ENCODE measurements at places on chromosomes 3 and 15.

GRCh38 chr3:175980486-175981090, 1121.5 kb downstream of the NAALADL2 start:
- DNase-seq, result no peak

- no peak for DNase-seq
These were observed 65.2 kb upstream of the GLCE start for GRCh38 chr15:69095274-69095673.

DNA sequence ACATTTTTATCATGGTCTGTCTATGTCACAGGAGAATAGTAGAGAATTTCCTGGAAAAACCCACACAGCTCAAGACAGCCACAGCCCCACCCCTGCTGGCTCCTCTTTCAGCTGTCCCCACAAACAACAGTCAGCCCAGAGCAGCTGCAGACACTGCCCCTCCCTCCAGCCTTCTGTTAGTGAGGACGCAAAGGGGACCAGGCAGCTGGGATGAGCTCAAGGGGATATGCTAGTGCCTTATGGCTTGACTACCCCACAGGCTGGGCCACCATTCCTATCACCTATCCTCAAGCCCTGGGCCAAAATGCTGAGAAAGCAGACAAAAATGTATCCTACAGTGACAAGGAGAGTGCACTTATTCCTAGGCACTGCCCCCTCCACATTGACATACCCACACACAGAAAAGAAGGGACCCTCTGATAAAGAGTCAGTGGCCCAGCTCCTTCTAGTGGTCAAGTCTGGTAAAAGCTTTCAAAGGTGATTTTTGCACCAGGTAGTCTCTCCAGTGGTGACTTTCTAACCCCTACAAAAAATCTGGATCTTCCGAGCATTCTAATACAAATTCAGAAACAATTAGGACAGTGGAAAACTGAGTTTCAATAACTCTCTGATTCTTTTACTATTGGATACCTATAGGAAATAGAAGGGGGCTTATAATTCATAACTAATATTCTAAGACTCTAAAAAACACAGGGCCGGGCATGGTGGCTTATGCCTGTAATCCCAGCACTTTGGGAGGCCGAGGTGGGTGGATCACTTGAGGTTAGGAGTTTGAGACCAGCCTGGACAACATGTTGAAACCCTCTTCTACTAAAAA, 3.0 kb upstream of the MAP1A start:
- no peak for DNase-seq

- no peak for DNase-seq
These were observed 39.1 kb downstream of the NIPA2 start for GRCh38 chr15:22877607-22878006.

GRCh38 chr3:25581823-25582222, 82.9 kb downstream of the TOP2B start:
- no peak for DNase-seq

DNA sequence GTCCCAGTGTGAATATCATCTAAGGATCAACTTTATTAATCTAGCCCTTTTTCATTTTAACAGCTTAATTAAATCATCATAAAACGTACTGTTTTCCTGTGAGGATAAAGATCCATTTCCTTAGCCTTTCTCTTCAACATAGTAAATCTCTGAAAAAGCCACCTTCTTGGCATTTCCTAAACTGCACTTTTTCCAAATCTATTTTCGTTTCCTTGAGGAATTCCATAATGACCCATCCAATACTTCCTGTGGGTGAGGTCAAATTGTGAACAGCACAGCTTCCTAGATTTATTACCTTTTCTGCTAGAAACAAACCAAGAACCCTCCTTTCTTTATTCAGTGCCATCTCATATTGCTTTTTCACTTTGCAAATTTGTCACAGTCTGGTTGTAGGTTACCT, 129.4 kb upstream of the CNTN4 start:
- DNase-seq, result no peak

DNA sequence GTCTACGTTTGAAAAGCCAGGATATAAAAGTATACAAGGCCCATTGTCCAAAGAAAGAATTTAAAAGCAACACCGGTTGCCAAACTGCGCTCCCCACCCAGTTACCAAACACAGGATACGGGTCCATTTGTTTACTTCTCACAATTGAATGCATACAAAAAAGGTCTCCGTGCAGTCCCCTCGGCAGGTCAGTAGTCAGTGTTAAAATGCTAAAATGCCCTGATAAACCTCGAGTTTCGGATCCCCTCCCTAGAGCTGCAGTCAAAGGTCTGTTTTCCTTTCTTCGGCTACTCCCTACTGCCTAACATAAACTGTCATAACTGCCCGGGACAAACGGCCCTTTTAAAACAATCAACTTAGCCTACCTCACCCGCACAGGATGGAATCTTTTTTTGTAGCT, 534.6 kb downstream of the FOXP1 start:
- DNase-seq, result no peak

- DNase-seq, result no peak
These were observed 66.9 kb upstream of the DCBLD2 start for GRCh38 chr3:98968347-98968746.

GRCh38 chr15:81302701-81303109, 21.2 kb downstream of the STARD5 start:
- no peak for DNase-seq

DNA sequence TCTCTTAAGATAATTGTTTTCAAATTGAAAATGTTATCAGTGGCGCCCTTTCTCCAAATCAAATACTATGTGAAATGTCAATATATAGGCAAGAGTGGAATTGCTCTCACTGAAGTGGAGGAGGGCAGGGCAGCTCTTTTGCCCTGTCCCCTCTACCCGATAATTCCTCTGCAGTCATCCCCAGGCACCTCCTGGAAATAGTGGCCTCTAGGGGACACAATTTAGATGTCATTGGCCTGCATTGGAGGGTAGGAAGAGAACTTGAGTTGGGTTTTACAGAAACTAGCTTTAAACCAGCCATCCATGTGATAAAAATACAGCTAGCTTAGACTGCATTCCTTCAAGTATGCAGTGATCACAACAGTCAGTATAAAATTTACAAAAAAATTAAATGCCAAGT, 288.9 kb downstream of the EDEM1 start:
- no peak for DNase-seq

Data from NCI-H1930 (cell line).